ENCODE measurements at places on chromosomes 5 and 9.

DNA sequence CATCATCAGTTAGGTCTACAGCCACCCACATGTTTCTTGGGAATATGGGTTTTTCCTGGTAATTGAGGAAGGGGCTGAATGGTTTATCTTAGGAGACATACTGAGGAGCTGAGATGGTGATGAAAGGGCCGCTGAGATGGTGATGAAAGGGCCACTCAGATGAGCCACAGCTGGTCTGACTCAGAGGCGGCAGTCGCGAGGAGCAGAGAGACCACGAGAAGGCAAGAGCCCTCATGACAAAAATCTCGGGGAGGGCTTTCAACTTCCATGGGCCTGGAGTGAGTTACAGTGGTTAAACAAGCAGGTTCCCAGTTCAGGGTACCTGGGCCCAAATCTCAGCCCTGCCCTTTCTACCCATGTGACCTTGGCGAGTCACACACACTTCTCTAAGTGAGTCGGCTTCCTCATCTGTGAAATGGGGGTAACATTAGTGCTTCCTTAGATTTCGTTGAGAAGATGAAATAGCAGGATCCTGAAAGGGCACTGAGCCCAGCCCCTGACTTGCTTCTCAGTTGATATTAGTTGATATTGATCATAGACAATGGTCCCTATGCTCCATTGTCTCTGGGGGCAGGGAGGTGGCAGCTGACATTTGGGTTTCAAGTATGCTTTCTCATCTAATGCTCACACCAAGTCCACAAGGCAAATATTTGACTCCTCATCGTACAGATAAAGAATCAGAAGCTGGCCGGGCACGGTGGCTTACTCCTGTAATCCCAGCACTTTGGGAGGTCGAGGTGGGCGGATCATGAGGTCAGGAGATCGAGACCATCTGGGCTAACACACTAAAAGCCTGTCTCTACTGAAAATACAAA is 169.5 kb downstream of the RGS3 start:
- DNase-seq: no peak

GRCh38 chr5:65320250-65320649 is 161.5 kb downstream of the ADAMTS6 start:
- DNase-seq: no peak

DNA sequence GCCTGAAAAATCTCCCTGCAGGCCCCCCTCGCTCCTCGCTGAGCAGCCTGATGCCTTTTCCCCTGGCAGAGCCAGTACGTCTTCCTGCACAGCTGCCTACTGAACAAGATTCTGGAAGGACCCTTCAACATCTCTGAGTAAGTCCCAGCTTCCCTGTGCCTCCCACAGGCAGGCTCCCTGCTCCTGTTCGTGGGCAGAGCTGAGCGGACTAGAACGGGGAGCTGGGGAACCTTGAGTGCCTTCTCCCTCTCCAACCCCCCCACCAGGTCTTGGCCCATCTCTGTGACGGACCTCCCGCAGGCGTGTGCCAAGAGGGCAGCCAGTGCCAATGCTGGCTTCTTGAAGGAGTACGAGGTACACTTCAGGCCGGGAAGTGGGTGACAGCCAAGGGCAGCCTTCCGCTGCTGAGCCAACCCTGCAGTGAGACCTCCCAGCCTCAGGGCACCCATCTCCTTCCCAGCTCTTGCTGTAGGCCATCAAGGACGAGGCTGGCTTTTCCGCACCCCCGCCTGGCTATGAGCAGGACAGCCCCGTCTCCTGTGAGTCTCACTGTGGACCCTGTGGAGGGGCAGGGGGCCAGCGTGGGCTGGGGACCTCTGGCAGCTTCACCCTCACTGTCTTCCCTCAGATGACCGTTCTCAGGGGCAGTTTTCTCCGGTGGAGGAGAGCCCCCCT is 21.1 kb upstream of the SPTLC1 start:
- no peak for DNase-seq

DNA sequence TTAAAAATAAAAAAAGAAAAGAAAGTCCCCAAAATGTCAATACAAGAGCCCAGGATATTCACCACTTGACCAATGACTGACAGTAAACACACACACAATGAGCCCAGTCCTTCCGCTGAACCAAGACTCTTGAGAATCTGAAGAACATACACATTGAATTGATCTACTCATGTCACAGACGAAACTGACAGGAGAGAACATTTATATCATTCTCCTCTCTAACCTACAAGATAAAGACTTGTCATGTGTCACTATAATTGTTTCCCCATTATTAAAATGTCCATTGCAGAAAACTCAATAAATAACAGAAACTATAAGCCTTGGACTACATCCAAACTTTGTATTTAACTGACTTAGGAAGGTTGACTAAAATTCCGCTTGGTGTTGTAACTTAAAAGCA is 296.7 kb downstream of the EPB41L4A start:
- no peak for DNase-seq

- DNase-seq: no peak
Measured at GRCh38 chr5:173399851-173400250, 71.6 kb upstream of the STC2 start.

DNA sequence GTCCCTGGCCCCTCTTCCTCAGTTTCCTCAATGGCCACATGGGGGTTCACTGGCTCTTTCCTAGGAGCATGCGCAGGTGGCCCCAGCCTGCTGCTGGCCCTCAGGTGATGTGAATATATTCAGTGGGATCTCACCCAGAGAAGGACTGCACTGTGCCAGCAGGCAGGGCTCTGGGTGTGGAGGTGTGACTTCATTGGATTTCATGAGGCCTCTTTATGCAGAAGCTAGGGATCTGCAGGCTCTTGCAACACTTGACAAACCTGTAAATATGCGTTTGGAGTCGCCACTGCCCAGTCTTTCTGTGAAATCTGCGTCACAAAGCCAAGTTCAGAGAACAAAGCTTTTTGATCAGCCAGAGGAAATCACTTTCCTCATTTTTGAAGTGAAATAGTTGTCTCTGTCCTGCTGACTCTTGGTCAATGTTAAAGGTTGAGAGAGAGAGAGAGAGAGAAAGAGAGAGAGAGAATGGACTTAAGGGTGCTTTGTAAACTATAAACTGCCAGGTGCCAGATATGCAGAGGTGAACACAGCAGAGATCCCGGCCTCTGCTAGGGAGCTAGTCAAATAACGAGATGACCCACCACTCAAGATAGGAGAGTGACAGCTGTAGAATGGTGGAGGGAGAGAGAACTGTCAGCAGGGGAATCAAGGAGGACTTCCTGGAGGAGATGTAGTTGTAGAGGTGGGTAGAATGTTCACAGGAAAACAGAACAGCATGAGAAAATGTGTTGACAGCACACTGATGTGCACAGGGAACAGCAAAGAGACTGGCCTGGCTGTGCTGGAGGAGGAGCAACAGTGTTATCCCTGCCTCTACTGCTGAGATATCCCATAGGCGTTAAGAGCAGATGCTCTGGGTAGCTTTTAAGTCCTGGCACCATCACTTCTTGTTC is 167.0 kb upstream of the ZNF618 start:
- DNase-seq: no peak

- no peak for DNase-seq
Measured at GRCh38 chr5:43208658-43209057, 16.6 kb downstream of the NIM1K start.

Measured in adipocyte (in vitro differentiated cells).